Neural progenitor cell (in vitro differentiated cells): ENCODE measurements at places on chromosomes 4 and X.

DNA sequence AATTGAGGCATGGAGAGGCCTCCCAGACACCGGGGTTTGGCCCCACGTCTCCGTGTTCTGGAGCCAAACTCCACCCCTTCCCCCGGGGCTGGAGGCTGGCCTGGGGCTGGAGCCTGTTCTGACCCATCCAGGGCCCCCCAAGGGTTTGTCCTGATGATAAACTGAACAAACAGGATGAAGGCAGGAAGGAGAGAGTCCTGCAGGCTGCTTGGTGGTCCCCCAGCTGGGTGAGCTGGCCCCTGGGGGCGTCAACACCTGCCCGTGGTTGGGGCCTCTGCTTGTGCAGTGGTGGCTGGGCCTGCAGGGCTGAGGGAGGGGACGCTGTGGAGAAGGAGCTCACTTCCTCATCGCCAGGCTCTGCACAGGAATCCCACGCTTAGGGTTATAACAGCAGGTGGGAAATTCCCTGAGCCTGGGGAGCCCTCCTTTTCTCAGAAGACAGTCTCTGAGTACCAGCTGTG, 2.3 kb downstream of the SH3TC1 start:
- no peak for DNase-seq

- DNase-seq = no peak
Observed at GRCh38 chr4:146310319-146311021, 96.1 kb downstream of the REELD1 start.

- DNase-seq = no peak
Observed at GRCh38 chr4:176762661-176763308, 29.9 kb downstream of the VEGFC start.

- DNase-seq = no peak
Observed at GRCh38 chr4:8613421-8614364, 21.1 kb downstream of the CPZ start.

GRCh38 chrX:115068896-115069295, 51.5 kb upstream of the IL13RA2 start:
- DNase-seq = no peak

DNA sequence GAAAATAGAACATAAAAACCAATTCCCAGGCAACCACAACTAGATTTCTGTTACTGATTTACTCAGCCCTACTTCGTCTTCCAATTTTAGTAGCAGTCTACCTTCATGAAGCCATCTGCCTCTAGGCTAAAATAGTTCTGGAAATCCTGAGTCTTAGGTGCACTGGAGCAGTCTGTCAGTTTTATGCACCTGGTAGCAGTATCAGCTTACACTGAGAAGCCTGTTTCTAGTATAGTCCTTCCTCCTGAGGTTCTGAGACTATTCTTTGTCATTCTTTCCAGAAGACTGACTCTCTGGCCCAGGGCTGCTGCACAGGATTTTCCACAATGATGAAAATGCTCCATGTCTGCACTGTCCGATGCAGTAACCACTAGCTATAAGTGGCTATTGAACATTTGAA, 16.9 kb upstream of the HPRT1 start:
- no peak for DNase-seq

GRCh38 chr4:28835501-28835900, 1884.7 kb upstream of the PCDH7 start:
- no peak for DNase-seq

GRCh38 chrX:153874366-153875125, 11.4 kb downstream of the L1CAM start:
- DNase-seq = no peak

DNA sequence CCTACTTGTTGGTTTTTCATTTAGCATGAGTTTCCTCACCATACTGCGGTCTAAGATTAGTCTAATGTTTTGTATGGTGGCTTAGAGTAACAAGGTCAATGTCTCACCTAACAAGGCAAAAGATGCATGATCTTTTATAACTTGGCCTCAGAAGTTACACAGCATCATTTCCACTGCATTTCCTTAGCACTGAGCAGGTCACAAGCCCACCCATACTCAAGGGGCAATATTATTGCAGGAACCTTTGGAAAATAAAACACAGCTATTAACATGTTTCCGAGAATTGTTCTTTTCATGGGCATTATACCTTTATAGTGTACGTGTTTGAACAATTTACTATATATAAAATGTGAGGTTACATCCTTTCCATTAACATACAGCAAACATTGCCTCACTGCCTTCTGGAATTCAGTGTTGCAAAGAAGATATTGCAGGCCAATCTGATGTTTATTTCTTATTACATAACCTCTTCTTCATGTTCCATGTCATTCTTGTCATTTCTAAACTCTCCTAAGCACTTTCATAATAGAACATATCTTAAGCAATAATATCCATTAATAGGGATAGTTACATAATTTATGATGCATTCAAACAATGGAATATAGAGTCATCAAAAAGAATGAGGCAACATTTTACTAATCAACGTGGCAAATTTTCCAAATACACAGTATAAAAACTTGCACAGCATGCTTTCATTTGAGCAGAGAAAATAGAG, 153.8 kb downstream of the AREG start:
- no peak for DNase-seq

DNA sequence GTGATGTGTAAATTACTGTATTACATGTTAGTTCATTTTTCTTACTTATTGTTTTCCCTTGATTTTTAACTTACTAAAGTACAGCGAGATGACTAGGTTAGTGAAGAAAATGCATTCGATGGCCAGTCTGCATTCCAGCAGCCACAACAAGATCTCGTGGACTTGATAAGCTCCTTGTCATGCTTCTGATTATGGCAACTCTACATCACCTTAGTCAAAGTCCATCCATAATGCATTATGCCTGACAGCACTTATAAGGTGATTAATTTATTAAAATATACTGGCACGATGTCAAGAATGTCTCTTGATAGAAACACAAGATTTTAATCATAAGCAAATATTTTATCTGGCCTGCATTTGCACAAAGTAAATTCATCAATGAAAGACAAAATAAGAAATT, 109.9 kb upstream of the NAP1L5 start:
- DNase-seq = no peak

GRCh38 chrX:1537031-1537715, at the start of gene P2RY8:
P2RY8 (minus strand) TSS chrX:1537185; CDS start chrX:1466558, 70,627 bp downstream.
- no peak for DNase-seq

GRCh38 chr4:86961605-86962295, 26.9 kb downstream of the AFF1 start:
- DNase-seq = no peak

GRCh38 chrX:72247206-72247942, 8.5 kb upstream of the ERCC6L start:
- DNase-seq = no peak

- no peak for DNase-seq
Observed at GRCh38 chrX:154738011-154738738, 12.7 kb downstream of the GAB3 start.
